ENCODE measurements at places on chromosomes 11 and 22.

- no peak for DNase-seq
Measured at GRCh38 chr11:44005956-44006355, 41.8 kb upstream of the ACCSL start.

DNA sequence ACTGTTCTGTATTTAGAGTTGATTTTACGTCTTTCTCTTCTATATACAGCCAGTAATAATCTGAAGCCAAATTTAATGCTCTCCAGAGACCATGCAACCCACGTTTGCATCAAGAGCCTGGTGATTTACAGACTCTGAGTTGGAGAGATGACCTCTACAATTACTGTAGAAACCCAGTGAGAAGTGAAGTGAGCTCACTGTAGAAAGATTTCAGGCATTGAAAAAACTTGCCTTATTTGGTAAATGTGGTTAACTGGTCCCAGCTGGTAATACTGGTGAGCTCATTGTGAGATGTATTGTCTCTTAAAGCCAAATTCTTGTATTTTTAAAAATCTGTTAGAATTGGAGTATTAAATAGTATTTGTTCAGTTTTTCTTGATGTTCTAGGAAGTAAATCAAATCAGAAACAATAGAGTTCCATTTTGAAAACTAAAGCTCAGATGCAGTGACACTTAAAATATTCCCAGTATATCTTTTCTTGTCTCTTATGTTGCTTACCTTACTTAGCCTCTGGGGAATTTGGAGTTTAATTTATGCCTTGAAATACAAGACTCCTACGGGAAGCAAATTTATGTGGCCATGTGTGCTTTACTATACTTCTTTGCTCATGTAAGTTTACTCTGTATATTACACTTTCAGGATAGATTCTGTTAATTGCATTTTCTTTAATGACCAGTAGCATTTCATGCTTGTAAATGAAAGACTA lies 189.9 kb downstream of the ARHGAP42 start:
- no peak for DNase-seq

DNA sequence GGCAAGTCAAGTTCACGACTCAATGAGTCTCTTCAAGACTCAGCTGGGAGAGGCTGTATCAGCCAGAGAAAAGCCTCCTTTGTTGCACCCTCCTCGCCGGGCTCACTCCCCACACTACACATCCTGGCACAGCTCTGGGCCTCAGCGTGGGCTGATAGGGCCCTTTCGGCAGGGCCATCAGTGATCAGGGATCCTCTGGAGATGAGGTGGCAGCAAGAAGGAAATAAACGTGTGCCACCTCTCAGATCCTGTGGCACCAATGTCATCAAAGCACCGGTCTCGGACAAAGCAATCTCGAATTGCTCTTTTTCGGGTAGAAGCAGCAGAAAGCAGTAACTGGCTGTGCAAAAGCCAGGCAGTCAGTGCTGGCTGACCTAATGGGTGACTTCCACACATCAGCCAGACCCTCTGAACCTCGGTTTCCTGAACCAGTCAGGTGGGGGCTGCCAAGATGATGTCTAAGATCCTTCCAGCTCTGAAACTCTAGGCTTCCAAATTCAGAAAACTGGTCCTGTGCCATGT lies 2.1 kb downstream of the EHD1 start:
- no peak for DNase-seq

GRCh38 chr11:23749762-23750430 lies 747.0 kb upstream of the LUZP2 start:
- DNase-seq: no peak

GRCh38 chr22:38046070-38046748 lies 11.0 kb upstream of the PICK1 start:
- no peak for DNase-seq

GRCh38 chr11:122776546-122776945 lies 61.8 kb upstream of the CRTAM start:
- no peak for DNase-seq

DNA sequence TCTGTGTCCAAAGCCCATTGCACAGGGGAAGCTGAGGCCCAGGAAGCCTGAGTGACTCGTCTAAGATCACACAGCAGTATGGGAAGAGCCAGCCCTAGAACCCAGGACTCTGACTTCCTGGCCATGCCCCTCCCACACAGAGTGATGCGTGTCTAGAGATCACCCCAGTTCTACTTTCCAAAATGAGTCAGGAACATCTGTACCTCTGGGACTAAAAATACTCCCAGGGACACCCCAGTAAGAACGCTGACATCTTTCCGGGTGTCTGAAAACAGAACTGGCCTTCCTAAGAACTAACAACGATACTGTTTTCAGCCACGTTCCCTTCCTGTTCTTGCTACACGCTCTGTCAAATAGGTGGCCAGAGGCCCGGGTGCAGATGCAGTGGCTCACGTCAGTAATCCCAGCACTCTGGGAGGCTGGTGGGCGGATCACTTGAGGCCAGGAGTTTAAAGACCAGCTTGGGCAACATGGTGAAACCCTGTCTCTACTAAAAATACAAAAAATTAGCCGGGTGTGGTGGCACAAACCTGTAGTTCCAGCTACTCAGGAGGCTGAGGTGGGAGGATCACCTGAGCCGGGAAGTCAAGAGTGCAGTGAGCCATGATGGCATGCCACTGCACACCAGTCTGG lies 21.7 kb upstream of the PDGFB start:
- no peak for DNase-seq

GRCh38 chr11:6620636-6621035 lies 1.4 kb upstream of the TPP1 start:
- DNase-seq: no peak

DNA sequence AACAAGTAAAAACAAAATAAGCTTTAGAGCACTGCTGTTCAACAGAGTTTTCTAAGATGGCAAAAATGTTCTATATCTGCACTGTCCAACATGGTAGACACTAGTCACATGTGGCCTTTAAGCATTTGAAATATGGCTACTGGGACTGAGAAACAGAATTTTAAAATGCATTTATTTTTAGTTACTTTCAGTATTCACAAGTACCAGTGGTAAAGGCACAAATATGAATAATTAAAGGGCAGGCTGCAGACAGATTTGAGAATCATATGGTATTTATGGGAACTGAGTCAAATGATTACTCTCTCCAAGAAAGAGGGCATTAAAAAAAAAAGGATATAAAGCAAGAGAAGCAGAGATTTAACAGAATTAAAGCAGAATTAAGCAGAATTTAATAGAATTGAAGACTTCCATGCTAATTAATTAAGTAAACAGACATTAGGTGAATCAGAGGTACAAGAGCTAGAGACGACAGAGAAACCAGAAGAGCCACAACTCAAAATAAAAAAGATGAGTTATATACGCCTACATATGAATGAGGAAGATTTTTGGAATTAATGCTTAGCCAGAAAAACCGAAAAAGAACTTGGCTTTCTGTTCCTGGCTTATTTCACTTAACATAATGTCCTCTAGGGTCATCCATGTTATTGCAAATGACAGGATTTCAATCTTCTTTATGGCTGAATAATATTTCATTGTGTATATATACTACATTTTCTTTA lies 160.4 kb downstream of the ATG16L2 start:
- no peak for DNase-seq

- DNase-seq: no peak
Measured at GRCh38 chr11:45646275-45646927, 19.0 kb downstream of the CHST1 start.

DNA sequence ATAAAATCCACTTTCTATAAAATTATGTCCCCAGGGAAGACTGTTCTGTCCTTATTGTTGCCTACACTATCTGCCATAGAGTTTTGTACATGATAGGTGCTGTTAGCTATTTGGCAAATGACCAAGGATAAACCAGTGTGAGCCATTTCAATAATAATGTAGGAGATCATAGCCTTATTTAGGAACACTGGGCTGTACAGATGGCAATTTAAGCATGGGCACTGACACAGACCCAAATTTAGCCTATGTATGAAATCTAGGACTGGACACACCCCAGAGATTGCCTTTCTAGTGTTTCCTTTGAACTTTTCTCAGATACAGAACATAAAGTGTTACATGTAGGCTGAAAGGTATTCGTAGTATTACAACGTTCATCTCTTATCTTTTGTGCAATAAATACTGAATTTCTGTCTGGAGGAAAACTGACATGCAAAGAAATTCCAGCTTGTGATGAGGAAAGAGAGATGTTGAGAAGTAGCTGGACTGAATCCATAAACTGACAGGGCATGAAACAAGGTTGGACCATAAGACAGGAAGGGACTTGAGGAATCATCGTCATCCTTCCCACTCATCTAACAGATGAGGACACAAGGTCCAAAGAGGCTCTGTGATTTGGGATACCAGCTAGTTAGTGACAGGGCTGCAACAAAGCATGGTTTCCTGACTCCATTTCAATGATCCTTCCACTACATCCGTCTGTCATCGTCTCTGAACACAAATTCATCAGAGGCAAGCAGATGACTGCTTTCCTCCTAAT lies 60.3 kb downstream of the TMPRSS5 start:
- DNase-seq: no peak

DNA sequence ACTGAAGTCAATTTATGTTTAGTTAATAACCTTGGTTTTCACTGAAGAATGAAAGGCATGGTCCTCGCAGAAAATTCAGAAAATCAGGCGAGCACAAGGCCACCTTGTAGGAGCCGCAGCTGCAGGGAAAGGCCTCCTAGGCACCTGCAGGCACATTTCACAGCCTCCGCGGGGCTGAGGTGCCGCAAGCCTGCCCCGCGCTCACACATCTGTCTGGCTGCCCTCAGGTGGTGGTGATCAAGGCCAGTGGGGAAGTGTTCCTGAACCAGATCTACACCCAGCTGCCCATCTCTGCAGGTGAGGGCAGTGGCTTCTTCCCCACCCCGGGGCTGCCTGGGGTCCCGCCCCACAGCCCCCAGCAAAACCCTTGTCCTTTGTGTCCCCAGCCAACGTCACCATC lies 10.5 kb downstream of the MUC5AC start:
- DNase-seq: no peak

DNA sequence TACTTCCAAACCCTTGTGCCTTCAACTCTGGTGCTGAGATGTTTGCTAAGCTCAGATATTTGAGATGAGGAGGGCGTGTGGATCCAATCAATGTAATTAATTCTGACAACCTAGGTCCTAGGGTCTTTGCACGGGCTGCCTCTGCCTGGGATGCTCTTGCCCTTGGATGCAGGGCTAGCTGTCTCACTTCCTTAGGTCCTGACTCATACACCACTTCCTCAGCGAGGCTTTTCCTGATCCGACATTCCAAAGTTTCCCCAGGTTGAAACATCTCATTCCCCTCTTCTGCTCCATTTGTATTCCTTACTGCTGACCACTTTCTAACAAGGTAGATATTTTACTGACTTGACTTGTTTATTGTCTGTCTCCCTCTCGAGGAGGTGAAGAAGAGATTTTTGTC lies 43.0 kb upstream of the NTM start:
- DNase-seq: no peak

GRCh38 chr22:27512283-27512761 lies 289.2 kb downstream of the MN1 start:
- DNase-seq: no peak

All from activated CD8-positive, alpha-beta memory T cell treated with anti-CD3 and anti-CD28 coated beads for 48 hours (primary cell).